Progenitor cell of endocrine pancreas (in vitro differentiated cells): ENCODE measurements at places on chromosomes 7 and 10.

- no peak for DNase-seq
Measured at GRCh38 chr7:142108728-142109505, 2.6 kb upstream of the MGAM2 start.

DNA sequence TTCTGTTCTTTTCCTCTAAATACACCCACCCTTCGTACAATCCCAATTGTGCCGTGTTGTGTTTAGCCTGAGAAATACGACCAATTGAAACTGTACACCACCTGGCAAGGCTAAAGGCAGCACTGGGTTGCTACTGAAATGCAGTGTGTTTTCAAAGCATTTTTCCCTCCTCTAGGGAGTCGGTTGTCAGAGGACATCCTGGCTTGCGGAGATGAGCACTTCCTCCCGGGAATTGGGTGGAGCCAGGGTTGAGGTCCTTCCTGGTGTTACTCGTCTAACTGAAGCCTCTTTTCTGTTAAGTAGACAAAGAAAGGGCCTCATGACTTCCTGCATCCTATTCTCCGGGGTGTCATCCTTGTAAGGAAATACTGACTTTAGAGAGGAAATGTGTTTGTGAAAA, 133.5 kb downstream of the MTPAP start:
- no peak for DNase-seq

DNA sequence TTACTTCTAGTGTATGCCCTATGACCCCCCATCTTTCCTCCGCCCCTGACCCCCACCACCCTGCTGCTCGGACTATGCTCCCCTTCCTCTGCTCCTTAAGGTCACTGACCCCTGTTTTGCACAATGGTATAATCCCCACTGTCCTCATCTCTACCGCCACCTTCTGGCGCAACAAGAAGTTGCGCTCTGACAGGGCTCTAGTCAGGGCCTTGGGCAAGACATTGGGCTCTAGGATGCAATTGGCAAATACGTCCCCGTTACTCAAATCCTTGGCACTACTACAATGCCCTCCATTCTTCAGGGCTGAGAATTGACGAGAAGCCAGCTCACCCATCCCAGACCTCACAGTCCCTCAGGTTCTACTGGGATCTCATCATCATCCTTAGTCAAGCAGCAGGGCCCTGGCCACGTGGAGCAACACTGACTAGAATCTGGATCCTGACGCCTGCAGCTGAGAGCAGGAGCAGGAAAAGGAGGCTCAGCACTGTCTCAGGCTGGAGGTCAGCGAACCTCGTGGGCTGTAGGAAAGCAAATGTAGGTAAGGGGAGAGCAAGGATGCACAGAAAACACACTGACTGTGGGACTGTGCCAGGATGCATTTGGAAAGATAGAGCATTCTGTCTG, 10.6 kb downstream of the LRIT2 start:
- no peak for DNase-seq

- DNase-seq, result no peak
Measured at GRCh38 chr10:63042256-63042655, 90.9 kb upstream of the NRBF2 start.
